Central memory CD4-positive, alpha-beta T cell (primary cell): ENCODE measurements at places on chromosomes 6 and 20.

GRCh38 chr6:36347621-36348020, 10.9 kb upstream of the BNIP5 start:
- DNase-seq: no peak

- DNase-seq: no peak
Observed at GRCh38 chr6:72944660-72945059, 280.6 kb downstream of the KHDC1L start.

GRCh38 chr6:79436241-79436640, 101.0 kb downstream of the LCA5 start:
- DNase-seq: no peak

DNA sequence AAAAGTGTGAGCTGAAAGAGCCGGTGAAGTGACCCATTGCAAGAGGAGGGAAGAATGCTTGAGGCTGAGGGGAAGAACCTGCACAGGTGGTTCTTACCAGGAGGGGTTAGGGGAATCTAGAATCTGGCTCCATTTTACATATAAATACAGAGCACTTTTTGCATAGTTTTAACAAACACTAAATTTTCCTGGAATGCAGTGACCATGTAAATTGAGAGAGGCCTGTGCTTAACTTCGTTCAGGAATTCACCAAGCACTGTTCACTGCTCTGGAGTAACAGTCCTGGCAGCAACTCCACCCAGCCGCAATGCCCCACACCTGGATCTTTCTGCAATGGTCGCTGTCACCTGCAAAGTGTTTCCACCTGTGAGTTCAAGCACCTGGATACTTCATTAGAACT, 13.2 kb upstream of the RIPOR3 start:
- no peak for DNase-seq

- DNase-seq: no peak
Observed at GRCh38 chr6:123434186-123434585, 202.6 kb downstream of the TRDN start.

GRCh38 chr6:127053032-127053874, 65.2 kb upstream of the RSPO3 start:
- no peak for DNase-seq

DNA sequence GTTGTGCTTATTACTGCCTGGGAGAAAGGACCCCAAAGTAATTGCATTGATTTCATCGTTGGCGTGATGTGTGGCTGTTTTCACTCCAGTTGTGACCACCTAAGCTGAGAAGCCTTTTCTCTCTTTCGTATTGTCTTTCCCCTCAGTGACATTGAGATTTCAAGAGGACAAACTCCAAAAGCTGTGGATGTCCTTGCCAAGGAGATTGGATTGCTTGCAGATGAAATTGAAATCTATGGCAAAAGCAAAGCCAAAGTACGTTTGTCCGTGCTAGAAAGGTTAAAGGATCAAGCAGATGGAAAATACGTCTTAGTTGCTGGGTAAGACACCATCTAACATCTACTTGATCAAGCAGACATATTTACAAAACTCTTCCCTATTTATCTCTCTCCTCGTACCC, 60.5 kb downstream of the MTHFD1L start:
- no peak for DNase-seq

DNA sequence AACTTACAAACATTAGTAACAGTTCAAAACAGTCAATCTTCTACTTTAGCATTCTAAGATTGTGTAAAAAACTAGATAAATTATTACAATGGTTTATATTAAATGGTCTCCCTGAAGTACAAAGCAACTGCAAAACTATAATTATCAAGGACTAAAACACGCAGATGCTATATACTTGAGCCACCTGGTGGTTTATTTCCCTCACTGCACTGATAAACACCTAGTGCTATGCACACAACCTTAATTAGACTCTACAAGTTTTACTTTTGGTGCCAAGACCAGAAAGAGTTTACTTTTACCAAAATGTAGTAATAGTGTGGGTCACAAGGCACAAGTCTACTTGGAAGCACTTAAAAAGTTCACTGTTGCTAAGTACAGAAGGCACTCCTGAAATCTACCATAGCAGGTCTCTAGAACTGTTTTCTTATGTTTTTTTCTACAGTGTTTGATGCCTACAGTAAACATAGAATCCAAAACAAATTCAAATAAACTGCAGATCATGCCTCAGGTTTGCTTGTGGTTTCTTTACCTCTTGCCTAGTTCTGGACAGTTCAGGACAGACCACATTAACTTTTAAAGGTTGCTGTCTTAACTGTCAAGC, 49.2 kb downstream of the GMDS start:
- DNase-seq: peak; percentile 25
